ENCODE measurements at places on chromosomes 4 and X.

DNA sequence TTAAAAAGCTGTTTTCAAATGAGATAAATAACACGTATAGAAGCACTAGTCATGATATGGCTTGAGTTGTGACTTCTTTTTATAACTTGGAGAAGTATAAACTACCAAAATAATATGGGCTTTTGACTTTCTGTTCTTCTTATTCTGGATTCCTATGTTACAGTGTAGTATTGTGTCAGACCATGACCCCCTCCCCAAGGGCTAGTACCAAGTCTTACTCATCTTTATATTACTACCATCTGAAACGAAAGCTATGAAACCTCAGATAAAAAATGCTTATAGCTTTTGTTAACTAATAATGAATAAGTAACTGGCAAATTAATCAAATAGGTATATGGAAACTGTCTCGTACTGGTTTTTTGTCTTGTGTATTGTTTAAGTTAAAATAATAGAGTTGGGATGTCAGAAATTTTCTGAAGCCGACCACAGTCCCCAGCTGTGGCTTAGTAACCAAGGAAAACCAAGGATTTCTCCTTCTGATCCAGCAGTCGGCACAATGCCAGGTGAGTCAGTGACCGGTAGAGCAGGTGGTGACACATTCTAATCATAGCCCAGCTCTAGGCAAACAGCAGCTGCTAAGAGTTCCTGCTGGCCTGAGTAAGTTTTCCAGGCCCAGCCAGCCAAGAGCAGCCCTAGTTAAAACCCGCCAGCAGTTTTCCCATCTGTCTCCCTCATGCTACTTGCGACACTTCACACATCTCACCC, 163.3 kb upstream of the PRDX4 start:
- peak; percentile 28 for DNase-seq

DNA sequence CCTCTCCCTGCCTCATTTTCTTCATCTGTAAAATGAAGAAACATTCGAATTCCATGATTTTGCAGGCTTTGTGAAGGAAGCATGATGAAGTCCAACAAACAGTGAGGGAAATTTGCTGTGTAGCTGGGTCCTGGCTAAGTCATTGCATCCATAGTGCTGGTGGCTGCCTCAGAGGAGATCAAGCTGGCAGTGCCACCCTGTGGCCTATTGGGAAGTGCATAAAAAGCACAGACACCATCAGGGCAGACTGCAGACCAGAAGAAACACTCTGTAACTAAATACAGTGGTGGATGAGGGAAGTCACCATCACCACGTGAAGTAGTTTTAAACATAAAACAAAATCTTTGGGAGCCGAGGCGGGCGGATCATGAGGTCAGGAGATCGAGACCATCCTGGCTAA, 40.7 kb upstream of the DDX3X start:
- DNase-seq: no peak

DNA sequence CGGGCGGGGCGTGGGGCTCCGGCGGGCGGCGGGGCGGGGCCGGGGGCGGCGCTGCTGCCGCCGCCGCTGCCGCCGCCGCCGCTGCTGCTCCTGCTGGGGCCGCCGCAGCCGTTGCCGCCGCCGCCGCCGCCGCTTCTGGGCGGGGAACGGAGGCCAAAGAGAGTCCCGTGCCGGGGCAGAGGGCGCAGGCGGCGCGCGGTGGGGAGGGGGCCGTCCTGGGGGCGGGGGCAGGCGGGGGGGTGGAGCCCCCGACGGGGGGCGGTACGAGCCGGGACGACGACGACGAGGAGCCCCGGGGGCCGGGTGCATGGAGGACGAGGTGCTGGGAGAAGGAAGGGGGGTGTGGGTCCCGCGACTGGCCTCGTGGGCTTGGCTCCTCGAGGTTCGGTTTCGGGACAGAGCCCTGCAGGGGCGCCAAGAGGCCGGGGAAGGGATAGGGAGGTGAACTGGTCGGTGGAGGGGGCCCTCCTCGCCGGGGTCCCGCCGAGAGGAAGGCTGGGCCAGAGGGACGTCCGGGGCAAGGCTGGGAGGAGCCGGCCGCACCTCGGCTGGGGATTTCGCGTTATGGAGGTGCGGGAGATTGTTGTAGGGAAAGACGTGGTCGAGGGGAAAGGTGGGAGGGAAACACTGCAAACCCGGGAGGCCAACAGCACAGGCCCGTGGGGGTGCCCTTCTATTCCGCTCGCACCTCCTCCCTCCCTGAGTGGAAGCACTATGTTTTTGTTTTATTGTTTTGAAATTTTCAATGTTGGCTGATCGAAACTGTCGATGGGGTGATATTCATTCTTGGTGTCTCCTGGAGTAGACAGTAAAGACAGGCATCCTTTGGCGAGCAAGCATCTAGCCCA, 1.9 kb downstream of the BCORL1 start:
- peak; percentile 49 for DNase-seq

DNA sequence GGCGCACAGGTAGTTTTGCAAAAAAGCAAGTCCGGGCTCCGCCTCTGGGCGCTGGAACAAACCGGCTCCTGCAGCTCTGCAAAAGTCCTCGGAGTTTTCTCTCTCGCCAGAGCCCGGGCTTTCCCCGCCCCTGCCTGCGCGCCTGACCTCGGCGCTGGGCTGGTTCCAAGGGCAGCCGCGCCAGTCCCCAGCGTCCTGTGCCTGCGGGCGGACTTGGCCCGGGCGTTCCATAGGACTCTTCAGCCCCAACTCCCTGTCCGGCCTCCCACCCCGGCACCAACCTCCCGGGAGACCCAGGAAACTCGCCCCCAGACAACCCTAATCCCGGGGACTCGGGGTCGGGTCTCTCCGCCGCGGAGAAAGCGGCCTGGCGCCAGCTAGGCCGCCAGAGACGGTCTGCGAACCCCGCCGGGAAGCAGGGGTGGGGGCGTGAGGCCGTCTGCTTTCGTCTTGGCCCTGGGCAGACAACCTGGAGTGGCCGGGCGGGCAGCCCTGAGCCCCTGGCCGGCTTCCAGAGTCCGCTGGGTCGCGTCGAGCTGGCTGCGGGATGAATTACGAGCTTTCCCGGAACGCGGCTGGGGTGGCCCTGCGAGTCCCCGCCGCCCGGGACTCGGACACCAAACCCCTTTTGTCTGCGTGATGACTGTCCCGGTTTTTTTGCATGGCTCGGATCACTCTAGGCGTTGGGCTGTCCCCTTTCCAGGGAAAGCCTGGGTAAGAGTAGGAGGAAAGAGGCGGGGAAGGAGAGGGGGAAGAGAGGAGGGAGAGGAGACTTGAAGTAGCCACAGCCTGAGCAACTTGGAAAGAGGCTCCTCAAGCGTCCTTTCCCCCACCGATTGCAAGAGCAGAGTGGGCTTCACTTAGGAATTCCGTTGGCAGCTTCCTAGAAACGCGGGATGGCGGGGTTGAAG, 916 bp downstream of the MXRA5 start:
- DNase-seq: peak; percentile 61

DNA sequence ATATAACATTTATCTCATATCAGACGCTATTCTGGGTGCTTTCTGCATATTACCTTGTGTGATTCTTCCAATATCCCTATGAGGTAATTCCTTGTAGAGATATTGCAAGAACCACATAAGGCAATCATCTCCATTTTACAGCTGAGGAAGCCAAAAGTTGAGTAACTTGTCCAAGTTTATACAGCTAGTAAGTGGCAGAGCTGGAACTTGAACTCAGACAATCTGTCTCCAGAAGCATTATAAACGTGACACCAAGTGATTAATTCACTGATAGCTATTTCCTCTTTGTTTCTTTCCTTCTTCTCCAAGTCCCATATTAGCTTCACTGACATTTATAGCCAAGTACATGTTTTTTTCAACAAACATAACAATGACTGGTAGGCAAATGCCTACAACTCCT, 7.3 kb downstream of the EMCN start:
- no peak for DNase-seq

DNA sequence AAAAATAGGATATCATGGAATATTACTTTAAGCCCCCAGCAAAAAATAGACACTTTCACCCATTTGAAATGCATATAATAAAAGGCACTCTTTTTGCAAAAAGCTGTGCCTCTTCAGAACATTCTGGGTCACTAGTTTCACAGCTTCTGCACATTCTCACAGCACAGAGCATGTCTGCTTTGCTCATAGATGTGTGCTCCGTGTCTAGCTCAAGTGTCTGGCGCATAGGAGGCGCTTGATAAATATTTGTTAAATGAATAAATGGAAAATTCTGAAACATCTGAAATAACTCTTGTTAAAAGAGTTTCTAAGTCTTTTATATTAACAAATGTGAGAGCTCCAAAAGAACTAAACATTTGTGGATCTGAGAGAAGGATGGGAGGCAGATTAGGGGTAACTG, 275.2 kb downstream of the PTTG2 start:
- DNase-seq: no peak

- DNase-seq: no peak
Observed at GRCh38 chr4:162853788-162854187, 312.9 kb downstream of the NAF1 start.

DNA sequence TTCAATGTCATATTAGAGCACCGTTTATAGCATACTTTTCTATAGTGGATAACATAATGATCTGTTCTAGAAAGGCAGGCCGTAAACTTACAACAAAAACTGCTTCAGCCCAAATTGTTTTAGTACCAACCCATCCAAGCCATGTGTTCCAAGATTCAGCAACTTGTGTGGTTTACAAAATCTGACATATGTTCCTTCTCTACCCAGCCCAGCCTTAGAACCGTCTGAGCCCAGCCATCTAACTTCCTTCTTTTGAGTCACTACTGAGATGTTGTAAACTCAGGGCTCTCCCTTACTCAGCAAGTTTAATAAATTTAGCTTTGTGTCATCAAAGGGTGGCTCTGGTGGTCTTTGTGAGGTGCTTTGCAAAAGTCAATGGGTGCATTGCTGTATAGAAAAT, 32.4 kb upstream of the REPS2 start:
- no peak for DNase-seq

- DNase-seq: no peak
Observed at GRCh38 chrX:155949098-155949497, 48.4 kb upstream of the IL9R start.

- DNase-seq: no peak
Observed at GRCh38 chrX:111181951-111182350, 86.0 kb downstream of the PAK3 start.

DNA sequence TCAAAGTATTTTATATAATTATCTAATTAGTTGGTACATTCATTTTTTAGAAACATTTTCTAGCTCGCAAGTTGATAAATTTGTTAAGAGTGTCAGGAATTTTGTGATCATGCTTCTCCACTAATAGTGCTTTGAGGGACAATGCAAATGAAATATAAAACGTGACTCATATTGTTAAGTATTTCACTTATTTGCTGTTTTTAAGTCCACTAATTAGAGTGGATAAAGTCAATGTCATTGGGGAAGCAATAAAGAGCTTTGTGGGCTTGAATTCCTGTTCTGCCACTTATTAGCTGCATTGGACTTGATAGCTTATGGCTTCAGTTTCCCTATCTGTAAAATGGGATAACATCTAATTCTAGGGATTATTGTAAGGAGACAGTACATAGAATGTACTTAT, 26.5 kb upstream of the ANAPC4 start:
- DNase-seq: no peak

DNA sequence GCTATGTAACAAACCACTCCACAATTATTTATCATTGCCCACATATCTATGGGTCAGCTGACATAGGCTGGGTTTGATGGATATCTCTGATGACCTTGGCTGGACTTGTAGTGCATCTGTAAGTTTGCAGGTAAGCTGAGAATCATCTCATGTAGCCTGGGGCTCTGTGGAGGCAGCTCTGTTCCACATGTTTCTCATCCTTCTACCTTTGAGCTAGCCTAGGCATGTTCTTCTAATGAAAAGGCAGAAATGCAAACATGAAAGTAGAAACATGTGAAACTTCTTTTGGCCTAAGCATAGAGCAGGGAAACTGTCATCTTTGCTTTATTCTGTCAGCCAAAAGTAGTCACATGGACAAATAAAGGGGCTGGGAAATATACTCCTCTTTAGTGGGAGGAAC, 18.2 kb downstream of the MRPL1 start:
- DNase-seq: no peak

DNA sequence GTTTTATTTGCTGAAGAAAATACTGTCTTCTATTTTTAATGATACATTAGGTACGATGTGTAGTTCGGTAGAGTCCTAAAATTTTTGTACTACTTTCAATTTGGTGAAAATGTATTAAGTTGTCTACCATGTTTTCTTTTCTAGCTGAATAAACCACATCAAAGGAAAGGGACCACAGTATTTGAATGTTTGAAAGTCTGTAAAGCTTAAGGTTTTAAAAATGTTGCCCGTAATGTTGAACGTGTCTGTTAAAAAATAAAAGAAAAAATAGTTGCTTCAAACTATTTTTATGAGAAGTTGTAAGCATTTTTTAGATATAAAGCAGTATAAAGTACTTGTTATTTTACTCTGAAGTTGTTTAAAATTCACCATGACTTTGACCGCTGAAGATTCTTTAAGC, 3.2 kb downstream of the CDKN2AIP start:
- DNase-seq: no peak

DNA sequence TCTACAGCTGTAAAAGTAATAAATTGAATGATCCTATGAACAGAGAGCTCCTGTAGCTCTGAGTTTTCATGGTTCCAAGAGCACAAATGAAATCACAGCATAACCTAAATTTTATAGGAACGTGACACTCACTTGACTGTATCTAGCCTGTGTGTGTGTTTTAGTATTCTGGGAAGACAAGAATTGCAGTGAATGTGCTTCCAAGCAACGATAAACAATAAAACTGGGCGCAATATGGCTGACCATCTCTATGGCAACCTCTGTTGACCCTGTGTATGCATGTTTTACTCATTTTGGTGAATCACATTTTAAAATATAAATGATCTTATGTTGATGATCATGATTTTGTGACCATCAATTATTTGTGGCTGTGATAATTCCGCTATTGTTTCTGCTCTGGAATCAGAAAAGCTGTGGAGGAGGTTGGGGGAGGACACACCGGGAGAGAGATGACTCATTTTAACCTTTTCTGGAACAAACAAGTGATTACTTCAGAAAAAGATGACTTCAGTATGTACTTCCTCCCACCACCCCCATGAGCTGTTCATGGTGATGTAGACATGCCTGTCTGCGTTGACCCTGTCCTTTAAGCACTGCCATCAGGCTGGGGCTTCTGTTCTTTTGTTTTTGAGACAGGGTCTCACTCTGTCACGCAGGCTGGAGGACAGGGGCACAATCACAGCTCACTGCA, 31.8 kb downstream of the USP11 start:
- DNase-seq: peak; percentile 18

DNA sequence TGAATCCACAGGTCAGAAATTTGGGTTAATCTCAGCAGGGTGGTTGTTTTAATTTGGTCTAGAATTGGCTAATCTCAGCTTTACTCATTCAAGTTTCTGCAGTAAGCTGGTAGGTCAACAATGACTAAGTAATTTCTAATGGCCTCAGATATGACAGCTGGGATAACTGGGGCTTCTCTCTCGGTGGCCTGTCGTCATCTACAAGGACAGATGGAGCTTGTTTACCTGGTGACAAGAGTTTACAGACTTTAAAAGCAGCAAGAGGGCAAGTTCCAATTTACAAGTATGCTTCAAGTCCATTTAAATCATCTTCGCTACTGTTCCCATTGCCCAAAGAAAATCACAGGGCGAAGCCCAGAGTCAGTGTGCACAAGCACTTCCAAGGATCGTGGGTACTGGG, 453.9 kb downstream of the PDHA2 start:
- DNase-seq: no peak

GRCh38 chrX:104347860-104348259, 93.1 kb upstream of the ESX1 start:
- DNase-seq: no peak

Data from AG20443 (cell line).